Karpas-422 (cell line): ENCODE measurements at places on chromosomes 2 and 18. TPM values are rescaled to one million over a fixed set of nuclear protein-coding genes. Genes with fewer than 3 reads are reported as not detected.

DNA sequence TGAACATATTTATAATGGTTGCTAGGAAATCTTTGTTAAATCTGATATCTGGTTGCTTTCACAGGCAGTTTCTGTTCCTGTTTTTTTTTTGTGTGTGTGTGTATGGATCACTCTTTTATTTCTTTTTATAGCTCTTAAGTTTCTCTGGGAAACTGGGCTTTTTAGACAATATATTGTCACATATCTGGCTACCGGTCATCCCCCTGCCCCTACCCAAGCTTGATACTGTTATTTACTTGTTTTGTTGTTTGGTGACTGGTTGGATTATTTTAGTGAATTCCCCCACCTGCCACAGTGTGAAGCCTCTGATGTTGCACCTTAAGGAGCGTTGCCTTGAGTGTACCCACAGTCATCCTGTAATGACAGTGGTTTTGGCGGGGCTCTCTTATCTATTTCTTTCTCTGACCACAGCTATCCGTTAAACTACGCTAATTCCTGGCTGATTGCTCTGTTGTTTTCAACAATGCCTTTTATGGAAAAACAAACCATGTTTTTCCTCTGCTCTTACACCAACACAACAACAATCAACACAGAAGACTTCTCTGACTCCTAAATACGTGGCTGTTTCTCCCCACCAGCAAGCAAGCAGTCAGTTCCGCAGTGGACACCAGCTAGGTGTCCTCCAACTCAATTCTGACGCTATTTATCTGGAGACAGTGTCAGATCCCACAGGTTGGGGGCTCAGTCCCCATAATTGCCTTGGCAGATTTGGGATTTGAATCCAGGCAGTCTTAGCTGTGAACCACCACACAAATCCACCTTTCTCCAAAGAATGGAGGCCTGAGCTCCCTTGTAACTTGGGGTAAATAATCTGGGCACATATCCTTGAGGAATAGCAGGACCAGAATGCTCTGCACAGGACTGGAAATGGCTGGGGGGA lies 10.9 kb downstream of the GNLY start:
- peak; percentile 63 for DNase-seq

Gene GREB1L
- not detected in 2 replicates for total RNA-seq

DNA sequence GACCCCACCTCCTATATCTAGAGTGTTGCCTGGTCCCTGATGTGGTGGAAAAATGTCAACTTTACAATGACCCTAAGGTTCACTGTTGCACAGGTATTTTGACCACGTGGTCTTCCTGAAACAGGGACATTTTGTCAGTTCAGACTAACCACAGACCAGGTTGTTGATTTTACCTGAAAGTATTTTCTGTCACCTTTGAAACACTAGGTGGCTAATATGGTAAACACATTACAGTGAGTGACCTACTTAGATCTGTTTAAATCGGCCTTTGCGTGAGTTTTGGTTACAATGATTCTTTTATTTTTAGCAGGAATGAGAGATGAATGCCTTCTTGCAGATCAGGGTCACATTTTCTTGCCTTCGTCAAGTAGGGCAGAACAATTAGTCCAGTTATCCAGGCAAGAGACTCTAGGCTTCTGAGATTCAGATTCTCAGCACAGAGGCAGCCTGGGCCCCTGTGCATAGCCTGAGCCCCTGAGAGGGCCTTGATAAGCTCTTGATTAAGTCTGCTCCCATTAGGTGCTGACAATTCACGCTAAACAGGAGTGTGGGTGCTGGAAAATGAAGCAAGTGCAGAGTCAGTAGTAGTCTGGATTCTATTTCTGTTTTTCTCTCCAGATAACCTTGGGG lies 226.2 kb downstream of the KCNS3 start:
- no peak for DNase-seq

DNA sequence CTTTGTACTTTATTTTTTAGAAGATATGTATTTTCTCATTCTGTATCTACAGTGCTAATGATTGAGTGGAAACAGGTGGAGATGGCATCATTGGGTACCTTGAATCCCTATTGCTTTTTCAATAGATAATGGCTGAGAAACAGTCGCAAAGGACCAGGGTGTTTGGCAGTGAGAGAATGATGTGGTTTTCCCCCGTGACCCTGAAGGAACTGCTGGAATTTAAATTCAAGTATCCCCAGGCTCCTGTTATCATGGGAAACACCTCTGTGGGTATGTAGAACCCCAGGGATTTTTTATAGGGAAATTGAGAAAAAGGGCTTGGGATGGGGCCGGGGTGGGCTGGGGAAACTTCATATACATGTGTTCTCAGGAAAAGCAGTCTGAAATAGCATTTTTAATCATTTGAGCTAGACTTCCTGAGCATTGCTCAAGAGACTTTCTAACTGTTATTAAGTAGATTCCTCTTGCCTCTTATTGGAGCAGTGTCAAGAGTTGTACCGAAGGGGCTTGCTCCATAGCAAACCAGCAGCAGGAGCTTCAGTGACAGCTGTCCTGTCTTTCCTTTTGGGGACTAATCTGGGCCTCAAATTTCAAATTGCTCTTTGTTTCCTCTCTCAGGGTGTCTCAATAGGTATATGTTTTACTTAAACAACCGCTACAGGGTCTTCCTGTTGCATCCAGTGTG lies 18.9 kb downstream of the AOX1 start:
- DNase-seq, result no peak

Gene ASB18
- not detected in 2 replicates for total RNA-seq

DNA sequence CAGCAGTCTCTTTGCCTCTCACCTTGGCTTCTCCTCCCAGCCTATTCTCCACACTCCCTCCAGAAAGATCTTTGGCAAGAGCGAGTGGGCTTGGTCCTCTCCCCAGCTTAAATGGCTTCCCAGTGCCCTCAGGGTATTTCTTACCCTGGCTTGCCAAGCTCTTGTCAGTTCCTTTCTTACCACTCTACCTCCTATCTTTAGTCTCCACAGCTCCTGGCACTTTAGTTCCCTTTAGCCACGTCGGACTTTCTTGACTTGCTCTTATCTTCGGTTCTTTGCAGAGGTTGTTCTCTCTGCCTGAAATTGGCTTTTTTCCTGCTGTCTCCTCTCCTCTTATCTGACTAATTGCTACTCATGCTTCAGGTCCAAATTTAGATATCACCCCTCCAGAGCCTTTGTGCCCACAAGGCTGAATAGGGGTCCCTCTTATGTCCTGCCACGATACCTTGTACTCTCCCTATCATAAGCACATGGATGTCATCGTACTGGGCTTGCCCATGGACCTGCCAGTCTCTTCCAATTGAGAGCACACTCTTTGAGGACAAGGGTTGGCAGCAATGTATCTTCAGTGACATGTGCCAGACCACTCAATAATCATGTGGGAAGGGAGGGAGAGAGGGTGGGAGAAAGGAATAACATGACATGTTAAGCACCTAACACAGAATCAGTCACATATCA lies 131.7 kb upstream of the CTAGE1 start:
- DNase-seq, result no peak

DNA sequence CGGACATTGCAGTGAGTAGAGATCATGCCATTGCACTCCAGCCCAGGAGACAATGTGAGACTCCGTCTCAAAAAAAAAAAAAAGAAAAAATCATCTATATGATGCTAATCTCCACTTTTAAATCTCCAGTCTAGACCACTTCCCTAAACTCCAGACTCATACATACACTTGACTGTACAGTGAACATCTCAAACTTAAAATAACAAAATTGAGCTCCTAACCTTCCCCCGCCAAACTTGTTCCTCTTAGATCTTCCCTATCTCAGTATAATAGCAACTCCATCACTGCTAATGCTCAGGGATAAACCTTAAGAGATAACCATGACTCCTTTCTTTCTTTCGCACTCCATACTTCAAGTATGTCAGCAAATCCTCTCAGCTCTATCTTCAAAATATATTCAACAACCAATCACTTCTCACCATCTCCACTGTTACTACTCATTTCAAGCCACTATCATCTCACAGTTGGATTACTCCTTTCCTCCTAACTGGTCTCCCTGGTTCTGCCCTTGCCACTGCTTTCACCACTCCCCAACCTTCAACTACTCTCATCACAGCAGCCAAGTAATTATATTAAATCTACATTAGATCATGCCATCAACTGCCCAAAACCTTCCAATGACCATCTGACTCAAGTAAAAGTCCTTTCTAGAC lies 12.0 kb downstream of the MEMO1 start:
- no peak for DNase-seq

GRCh38 chr2:53423465-53423864 lies 344.1 kb upstream of the CHAC2 start:
- DNase-seq, result no peak

- peak; percentile 78 for DNase-seq
Measured at GRCh38 chr2:113886479-113887008, 3.3 kb upstream of the ACTR3 start.

GRCh38 chr18:61894751-61895524 lies 2.1 kb upstream of the RNF152 start:
- DNase-seq, result no peak

GRCh38 chr2:33335516-33335915 lies 140.9 kb upstream of the RASGRP3 start:
- no peak for DNase-seq

- DNase-seq, result no peak
Measured at GRCh38 chr18:59748628-59749360, 51.6 kb upstream of the CCBE1 start.
